ENCODE measurements at places on chromosomes 1 and 21.

- DNase-seq, result no peak
Measured at GRCh38 chr1:221832617-221833016, 90.7 kb upstream of the DUSP10 start.

- DNase-seq, result no peak
Measured at GRCh38 chr1:25874635-25875153, 814 bp downstream of the PAQR7 start.

DNA sequence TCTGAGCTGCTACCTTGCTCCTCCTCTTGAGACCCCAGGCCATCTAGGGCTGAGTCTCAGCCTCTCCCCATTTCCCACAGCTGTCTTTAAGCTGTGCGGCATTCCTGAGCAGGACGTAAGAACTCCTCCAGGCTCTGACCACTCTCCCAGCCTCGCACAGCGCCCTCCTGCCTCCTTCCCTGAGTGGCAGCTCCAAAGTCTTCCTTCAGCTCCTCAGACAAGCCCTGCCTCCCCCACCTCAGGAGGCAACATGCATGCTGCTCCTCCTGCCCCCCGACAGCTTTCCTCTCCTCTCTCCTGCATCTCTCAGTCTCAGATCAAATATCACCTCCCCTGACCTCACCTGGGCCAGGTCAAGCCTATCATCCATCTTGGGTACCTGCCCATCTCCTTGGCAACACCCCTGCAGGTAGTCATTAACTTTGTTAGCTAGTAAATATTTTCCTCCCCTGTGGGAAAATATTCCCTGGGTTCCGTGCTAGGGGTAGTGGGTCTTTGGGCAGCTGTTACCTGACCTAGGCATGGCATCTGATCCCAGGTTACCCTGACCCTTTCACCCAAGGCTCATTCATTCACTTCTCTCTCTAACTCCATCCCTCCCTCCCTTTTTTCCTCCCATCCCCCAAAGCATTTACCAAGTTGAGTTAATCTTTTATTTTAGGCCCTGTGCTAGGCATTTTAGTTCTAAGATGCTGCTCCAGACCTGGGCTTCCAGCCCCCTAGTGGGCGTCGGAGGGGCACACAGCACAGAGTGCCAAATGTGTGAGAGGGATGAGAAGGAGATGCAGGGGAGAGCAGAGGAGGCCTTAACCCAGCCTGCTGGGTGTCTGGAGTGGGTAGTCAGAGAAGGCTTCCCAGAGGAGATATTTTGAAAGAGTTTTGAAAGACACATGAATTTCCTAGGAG lies 419.9 kb downstream of the PTPRU start:
- DNase-seq, result no peak

- no peak for DNase-seq
Measured at GRCh38 chr1:229280921-229281320, 10.0 kb downstream of the RAB4A start.

GRCh38 chr1:32695098-32695904 lies 7.3 kb downstream of the SYNC start:
- DNase-seq, result no peak

DNA sequence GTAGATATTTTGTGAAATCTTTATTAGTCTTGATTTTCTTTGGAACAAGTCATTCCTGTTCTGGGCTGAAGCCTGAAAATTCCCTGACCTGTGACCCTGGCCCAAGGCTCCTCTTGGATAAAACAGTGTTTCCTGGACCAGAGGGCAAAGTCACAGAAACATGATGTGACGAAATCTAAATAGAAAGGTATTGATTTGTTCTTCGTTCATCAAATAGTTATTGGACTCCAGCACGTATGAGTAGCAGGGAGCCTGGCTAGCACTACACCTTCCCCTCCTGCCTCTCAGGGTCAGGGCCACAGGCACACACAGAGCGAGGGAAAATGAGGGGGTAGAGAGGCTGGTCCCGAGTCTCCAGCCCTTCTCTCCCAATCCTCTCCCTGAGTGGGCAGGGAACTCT lies 1.7 kb upstream of the CLDN14 start:
- DNase-seq, result no peak

- DNase-seq, result peak; percentile 93
Measured at GRCh38 chr21:46324390-46325072, 575 bp downstream of the PCNT start.

- DNase-seq, result no peak
Measured at GRCh38 chr1:84754386-84754703, 64.1 kb upstream of the SSX2IP start.

DNA sequence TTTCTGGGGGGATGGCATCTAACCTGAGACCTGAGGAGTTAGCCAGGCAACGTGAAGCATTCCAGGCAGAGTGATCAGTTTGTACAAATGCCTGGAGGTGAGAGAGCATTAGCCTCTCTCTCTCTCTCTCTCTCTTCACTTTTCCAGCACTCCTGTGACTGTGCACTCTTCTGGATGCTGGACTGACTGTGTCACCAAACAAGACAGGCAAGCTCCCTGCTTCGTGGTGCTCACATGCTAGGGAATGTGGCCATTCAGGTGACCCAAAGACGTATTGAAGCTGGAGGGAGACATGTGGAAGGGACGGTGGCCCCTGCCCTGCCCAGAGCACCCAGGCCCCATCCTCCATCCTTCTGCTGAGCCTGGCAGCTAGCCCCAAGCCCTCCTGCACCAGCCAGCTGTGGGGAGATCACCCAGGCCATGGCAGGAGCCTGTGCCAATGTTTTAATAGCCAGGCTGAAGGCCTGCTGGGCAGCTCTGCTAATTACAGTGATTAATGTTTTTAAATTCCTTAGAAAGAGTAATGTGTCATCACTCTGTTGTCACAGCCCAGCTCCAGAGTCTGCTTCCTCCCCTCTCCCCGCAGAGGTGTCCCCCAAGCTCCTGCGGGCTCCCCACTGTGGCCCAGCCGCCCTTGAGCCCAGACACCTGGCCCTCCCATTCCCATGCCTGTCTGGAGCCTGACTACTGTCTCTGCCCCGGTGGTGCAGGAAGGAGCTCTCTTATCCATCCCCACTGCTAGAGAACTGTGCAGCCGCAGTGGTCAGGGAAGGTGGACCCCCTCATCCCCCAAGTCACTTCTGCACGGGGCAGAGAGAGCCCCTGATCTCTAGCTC lies 48.9 kb downstream of the UBIAD1 start:
- DNase-seq, result no peak

DNA sequence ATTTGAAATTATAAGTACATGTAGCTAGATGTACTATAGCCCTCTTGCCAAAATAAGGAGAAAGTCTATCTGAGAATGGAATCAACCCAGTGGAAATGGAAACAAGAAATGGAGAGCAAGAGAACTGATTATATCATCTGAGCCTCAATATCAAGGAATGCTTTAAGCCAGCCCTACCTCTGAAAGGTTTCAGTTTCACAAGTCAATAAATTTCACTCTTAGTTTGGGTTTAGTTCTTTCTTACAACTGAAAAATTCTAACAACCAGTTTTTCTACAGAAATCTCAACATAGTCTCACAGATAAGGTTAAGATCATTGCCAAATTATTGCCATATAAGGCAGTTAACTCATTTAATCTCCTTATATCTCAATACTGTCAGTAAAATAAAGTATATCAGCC lies 80.0 kb downstream of the EPS15 start:
- no peak for DNase-seq

DNA sequence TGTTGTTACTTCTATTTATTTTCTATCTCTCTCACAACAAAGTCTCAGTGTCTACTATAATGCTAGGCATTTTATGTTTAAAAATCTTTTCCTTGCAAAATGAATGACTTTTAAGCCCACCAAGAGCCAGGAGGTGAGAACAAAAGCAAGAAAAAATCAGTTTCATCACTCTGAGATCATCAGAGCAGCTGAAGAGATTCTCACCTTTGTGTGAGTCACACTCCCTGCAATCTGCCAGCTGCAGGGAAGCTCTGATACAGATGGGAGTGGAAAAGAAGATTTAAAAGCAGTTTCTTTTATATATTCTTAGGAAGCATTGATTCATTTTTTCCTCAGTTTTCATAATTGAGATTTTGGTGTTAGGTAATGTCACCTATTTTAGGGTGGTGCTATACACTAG lies 107.6 kb downstream of the LHX9 start:
- DNase-seq, result no peak

- no peak for DNase-seq
Measured at GRCh38 chr1:54329312-54330003, 76.7 kb downstream of the SSBP3 start.
